ENCODE measurements at places on chromosomes 6 and 20.

- DNase-seq, result no peak
Observed at GRCh38 chr6:62775427-62776022, 435.7 kb upstream of the FKBP1C start.

DNA sequence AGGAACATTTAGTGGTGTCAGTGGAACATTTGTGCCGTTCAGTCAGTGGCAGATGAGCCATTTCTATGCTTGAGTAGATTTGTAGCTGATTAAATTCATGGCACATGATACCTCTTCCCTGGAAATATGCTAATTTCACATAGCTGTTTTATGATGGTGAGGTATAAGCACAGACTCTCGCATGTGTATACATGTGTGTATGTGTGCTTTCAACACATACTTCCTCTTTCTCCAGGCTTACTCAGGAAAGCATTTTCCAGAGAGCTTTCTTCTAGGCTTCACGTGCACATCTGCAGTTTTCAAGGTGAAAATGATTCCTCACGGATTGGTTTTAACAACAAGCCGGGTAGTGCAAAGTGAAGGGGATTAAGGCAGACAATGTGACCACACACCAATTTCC, 396.5 kb downstream of the HDGFL1 start:
- no peak for DNase-seq

DNA sequence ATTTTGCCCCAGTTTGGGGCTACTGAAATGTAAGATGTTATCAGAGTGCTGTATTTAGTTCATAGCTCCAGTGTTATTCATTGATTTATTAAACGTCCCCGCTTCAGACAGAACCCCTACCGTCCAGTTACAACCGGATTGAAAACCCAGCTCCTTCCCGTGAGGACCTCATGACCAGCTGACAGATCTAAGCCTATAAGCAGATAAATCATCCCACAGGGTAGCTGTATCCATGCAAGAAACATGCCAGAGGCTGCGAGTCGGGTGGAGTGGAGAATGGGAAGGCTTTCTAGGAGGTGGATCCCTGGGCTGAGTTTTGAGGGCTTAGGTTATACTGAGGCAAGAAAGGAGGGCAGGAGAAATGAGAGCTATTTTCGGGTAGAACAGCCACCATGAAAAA, 260.0 kb downstream of the ARID1B start:
- no peak for DNase-seq

DNA sequence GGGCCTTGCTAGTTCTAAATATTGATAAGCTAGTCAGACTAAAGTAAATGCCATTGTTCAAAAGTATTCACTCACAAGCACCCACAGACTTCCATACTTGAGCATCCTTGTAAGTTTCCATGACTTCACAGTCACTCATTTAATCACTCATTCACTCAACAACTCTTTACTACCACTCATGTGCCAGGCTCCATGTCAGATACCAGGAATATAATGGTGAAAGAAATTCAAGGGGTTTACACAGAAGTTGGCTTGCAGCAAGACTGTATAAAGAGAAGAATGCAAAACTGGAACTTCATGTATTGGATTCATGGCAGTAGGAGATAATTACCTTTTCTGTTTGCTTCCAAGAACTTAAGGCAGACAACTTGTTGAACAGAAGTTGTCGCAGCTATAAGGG, 36.6 kb downstream of the ADGRF1 start:
- no peak for DNase-seq

DNA sequence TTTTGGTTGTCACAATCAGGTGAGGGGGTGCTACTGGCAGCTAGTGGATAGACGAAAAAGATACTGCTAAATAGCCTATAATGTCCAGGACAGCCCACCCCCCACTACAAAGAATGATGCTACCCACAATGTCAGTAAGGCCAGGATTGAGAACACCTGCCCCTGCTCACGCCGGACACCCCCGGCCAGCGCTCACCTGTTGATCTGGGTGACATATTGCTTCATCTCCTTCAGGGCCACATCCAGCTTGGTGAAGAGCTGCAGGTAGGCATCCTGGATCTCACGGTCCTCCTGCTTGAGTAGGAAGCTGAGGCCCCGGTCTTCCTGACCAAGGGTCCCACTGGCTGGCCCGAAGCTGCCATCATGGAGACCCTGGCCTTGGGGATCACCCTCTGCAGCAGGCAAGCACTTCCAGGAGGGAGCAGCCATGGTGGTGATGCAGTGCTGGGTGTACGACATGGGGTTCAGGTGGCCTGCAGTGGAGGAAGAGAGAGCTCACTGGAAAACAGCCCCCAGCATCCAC, 178.6 kb downstream of the PREX1 start:
- DNase-seq, result no peak

GRCh38 chr6:1393641-1394283, 4.4 kb downstream of the FOXF2 start:
- no peak for DNase-seq

DNA sequence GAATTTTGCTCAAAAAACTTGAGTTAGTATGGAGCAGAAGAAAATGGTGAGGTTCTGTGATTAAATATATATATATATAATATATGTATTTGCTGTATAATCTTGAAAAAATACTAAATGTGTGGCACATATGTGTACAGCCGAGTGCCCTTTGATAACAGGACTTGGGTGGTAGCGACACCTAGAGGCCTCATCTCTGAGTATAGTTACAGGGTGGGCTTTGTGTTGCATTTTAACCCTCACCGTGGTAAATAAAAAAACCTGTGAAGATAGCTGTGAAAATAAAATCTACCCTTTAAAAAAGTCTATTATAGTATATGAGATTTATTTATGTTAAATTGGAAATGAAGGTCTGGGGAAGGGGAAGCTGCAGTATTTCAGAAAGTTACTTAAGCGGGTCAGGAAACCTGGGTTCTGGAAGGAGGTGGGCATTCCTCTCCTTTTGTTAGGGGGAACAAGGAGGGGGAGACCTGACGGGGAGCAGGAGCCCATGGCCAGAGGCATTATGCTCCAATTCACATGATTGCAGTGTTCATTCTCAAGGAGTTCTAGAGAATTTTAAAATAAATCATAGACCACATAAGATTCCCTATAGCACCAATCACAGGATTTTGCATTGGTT, 82.7 kb downstream of the SH3BGRL2 start:
- peak; percentile 49 for DNase-seq

- DNase-seq, result no peak
Observed at GRCh38 chr20:56842056-56842455, 212.9 kb downstream of the TFAP2C start.

DNA sequence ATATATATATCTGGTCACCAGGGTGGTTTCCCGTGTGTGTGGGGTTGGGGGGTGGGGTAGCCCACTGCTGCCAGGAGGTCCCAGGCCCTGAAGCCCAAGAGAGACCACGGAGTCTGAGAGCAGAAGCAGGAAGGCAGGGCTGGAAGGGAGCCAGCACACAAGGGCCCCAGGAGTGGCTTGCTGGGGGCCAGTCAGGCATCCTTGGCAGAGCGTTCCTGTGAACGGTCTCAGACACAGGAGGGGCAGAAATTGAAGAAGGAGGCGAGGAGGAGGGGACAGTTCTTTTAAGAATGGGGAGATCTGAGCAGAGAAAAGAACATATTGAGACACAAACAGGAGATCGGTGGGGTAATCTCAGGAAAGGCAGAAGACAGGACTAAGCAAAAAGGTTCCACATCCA, 1.9 kb upstream of the EBF4 start:
- no peak for DNase-seq

DNA sequence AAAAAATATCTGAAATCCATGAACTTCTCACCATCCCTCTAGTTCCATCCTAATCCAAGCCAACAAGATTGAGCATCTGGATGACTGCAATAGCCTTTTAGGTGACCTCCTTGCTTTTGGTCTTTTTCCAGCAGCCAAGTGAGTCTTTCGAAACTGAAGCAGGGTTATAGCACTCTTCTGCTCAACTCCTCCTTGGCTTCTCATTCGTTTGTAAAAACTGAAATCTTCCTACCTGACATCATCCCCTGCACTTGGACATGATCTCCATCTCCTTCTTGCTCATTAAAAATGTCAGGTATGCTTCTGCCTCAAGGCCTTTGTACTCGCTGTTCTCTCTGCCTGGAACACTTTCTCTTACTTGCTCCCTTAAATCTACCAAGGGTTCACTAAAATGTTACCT, 46.0 kb downstream of the STX7 start:
- DNase-seq, result no peak

- no peak for DNase-seq
Observed at GRCh38 chr6:44291841-44292240, 21.3 kb downstream of the AARS2 start.

- DNase-seq, result no peak
Observed at GRCh38 chr6:27073441-27073840, 174.1 kb upstream of the PRSS16 start.

DNA sequence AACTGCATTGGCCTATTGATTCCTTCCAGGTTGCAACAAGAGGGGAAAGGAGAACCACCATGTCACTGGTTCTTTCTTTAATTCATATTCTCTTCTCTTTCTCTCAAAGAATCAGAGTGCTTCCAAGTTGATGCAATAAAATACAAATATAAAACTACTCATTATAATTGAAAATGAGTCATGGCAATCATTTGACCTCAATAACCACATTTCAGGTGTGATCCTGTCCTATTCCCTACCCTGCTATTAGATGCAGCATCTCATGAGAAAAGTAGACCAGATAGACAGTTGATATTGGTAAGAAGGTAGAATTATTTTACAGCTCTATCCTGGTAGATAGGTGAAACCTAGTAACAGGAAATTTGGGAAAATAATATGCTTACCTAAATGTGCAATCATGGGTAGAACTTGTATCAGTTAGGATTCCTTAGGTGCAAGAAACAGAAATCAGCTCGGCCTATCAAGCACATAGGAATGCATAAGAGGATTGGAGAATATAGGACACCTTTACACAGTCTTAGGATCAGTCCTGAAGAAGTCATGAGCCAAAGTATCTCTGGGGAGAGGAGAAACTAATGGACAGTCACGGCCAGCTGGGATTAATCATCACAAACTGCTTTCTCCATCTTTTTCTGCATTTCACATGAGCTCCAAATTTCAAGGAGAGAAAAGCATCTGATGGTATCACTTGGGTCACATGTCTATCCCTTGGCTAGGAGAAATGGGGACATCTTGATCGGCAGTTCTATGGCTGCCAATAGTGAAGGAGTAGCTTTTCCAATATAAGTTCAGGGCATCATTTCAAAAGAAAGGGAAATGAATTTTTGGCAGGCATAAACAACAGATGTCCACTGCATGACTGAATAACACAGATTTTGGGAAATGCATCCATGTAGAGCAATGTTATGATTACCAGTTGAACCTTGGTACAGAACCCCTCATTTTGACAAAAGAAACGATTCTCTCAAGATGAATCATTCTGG, 19.3 kb upstream of the RNF146 start:
- DNase-seq, result no peak

GRCh38 chr6:136251394-136251793, 1.3 kb upstream of the MTFR2 start:
- DNase-seq, result no peak

DNA sequence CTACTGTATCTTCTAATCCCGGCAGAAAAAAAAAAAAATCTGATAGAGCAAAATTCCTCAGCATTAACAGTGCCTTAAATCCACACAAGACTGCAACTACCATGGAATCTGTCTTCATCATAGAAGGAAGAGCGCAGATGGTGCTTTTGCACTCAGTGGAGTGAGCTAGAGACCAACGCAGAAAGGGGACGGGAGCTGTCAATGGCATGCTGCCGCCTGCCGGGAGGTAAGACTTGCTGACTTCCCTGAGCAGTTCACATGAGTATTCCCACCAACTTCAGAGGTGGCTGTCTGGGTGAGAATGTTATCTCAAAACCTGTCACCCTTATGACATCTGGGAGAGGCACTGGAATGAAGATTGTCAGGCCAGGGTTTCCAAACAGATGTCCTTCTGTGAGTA, 35.6 kb downstream of the DZANK1 start:
- no peak for DNase-seq

GRCh38 chr6:148223424-148223842, 119.2 kb upstream of the SASH1 start:
- no peak for DNase-seq

- no peak for DNase-seq
Observed at GRCh38 chr20:51926670-51927305, 124.5 kb upstream of the SALL4 start.

DNA sequence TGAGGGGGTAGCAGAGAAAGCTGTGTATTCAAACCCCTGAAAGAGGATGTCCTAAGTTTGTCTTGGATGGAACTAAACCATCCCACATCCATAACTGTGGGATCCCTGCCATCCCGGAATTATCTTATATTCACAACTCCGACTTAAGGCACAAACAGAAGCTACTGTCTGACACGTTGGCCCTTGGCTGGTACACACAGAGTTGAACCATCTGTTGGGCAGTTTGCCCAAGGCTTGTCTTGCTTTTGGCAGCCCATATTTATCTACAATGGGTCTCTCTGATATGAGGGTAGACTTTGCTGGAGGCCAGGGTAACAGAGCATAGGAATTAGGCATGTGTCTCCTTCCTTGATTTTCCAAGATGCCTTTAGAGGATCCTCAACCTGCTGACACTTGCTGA, 116.6 kb upstream of the PROKR2 start:
- DNase-seq, result no peak

DNA sequence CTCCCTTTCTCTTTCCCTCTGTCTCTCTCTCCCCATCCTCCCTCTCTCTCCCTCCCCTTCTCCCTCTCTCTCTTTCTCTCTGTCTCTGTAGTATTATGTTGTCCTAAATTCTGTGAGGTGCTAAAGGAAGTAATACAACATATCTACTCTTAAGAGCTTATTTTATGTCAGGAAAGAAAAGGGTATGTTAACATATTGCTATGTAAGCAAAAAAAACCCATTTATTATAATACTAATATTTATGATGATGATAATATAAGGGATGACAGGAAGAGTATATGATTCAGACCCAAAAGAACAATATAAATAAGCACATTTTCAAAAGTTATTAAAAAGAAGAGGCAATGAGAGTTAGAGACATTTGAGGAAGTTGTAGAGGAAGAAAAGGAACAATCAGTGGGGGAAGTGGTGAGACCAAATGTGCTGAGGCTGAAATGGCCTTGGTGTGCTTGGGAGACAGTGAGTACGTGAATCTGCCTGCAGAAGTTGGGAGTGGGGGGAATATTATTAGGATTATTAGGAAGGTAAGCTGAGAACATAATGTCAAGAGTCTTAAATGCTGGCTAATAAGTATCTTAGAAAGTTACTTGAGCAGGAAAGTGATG, 303.6 kb upstream of the FERMT1 start:
- no peak for DNase-seq

- no peak for DNase-seq
Observed at GRCh38 chr6:89888871-89889270, 5.4 kb upstream of the GJA10 start.

- peak; percentile 24 for DNase-seq
Observed at GRCh38 chr6:89828988-89829471, 650 bp upstream of the CASP8AP2 start.

All from stimulated activated naive CD8-positive, alpha-beta T cell treated with anti-CD3 and anti-CD28 coated beads, Interleukin-15, Interleukin-2, amounts not matched to agents 100 U/mL and 50 U/mL, for 24 hours (primary cell).